Renal cortical epithelial cell (primary cell): ENCODE measurements at places on chromosomes 3 and 15.

DNA sequence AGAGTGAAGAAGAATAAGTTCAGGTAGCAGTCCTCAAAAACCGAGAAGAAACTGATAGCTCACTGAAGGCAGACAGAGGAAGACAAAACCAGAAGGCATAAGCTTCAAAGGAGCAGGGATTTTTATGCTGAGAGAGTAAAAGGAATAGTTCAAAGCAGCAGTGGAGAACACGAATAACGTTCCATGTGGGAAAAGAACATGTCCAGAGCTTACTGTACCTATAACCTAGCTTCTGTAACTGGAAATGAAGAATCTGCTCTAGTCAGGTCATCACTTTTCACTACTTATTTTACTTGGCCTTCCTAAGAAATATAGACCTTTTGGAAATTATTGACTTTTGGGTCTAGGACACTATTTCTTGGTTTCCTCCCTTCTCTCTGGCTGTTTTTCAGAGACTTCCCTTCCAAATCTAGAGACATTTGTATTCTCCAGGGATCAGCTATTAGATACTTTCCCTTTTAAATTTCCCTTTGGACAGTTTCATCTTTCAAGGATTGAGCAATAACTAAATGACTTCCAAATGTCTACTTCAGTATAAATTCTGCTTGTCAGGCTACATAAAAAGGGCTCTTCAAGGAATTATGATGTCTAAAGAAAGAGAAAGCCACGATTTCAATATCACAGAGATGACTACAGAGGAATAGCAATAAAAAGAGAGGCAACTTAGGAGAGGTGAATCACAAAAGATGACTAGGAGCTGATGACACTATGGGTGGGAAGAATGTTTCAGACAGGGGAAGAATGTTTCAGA, 46.7 kb downstream of the UBE3A start:
- DNase-seq: peak; percentile 64

- peak; percentile 38 for DNase-seq
These were observed 5.4 kb upstream of the P4HTM start for GRCh38 chr3:48984663-48985062.

GRCh38 chr3:184345317-184346144, 8.1 kb downstream of the FAM131A start:
- peak; percentile 93 for DNase-seq

DNA sequence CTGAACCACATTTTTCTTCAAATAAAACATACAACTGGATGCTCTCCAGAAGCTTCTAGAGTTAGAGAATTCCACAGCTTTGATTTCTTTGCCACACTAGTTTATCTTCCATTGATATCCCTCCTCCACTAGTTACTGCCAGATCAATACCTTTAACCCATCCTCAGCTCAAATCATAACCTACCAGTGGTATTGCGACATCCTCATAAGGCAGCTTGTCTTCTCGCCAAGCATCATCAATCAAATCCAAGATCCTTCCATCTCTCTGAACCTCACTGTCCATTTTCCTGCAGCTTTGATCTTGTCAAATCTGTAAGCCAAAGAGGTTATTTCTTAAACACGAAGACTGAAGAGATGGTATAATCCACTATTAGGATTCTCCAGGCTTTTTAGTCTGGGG, 3.2 kb downstream of the ANAPC13 start:
- DNase-seq: no peak

GRCh38 chr3:24533561-24534193, 39.0 kb upstream of the THRB start:
- DNase-seq: peak; percentile 70

DNA sequence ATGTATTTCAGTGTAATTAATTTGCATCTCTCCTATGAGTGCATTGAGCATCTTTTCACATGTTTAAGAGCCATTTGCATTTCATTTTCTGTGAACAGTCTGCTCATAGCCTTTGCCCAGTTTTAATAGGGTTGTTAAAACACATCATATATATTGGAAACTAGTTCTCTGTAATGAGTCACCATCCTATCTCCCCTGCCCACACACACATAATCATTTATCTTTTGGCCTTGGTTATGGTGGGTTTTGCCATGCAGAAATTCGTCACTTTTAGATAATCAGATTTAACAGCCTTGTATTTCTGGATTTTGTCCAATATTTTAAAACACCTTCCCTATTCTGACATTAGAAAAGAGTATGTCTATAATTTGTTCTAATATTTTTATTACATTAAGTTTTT, 11.9 kb upstream of the CHRM5 start:
- no peak for DNase-seq

GRCh38 chr15:80487839-80488390, 83.7 kb downstream of the ARNT2 start:
- no peak for DNase-seq

GRCh38 chr15:65289261-65289854, 2.7 kb upstream of the PARP16 start:
- DNase-seq: no peak

DNA sequence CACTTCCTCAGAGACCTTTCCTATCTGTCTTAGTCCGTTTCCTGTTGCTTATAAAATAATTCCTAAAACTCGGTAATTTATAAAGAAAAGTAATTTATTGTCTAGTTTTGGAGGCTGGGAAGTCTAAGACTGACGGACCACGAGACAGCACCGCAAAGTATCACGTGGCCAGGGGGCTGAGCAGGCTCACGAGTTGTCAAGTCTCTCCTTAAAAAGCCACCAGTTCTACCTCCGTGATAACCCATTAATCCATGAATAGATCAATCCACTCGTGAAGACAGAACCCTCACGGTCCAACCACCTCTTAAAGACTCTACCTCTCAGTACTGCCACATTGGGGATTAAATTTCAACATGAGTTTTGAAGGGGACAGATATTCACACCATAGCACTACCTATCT, 821 bp downstream of the LINS1 start:
- DNase-seq: peak; percentile 25

GRCh38 chr3:99586701-99587100, 51.7 kb upstream of the COL8A1 start:
- DNase-seq: no peak

DNA sequence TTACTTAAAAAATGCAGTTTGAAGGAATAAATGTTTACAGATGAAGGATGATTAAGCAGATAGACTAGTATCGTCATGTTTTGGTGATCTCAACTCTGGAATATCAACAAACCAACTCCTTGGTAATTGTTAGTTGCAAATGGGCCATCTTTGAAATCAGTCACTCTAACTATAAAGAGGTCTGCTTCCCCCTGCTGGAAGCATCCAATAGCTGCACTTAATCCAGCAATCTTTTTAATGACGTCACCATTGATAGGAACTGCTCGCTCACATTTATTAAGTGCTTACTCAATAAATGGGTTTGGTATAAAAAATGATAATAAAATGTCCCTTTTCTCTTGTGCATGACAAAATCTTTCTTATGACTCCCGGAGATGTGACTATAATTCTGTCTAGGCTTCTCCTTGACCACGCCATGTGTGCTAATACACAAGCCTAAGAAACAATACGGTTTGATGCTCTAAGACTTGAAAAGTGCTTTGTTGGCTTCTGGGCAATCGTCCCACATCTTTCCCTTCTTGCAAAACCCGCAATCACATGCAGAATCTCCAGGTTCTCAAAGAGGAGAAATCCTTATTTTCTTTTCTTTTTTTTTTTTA, 227.6 kb upstream of the POU1F1 start:
- DNase-seq: peak; percentile 68

GRCh38 chr3:108218811-108219210, 3.4 kb downstream of the IFT57 start:
- no peak for DNase-seq

- no peak for DNase-seq
These were observed 42.9 kb downstream of the SEMA5B start for GRCh38 chr3:122984650-122985049.

- no peak for DNase-seq
These were observed 2.8 kb downstream of the FURIN start for GRCh38 chr15:90871139-90871715.

DNA sequence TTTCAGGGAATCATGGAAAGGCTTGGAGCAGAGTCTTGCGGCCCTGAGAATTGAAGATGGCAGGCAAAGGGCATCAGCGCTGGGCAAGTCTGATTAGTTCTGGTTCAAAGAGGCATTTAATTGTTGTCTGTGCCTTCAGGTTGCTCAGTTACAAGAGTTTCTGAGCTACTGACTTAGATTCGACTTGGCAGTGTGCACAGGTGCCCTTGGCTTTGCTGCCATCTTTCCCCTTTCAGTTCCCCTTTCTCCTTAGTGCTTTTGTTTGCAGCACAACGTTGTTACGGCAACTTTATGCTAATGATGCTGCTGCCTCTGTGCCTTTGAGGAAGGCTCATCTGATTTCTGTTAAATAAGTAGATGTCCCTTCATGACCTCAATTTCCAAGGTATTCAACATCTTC, 12.5 kb downstream of the P2RY14 start:
- no peak for DNase-seq

GRCh38 chr3:79297245-79297960, 470.4 kb downstream of the ROBO1 start:
- peak; percentile 47 for DNase-seq

- no peak for DNase-seq
These were observed 21.0 kb downstream of the PAQR5 start for GRCh38 chr15:69319384-69320375.

DNA sequence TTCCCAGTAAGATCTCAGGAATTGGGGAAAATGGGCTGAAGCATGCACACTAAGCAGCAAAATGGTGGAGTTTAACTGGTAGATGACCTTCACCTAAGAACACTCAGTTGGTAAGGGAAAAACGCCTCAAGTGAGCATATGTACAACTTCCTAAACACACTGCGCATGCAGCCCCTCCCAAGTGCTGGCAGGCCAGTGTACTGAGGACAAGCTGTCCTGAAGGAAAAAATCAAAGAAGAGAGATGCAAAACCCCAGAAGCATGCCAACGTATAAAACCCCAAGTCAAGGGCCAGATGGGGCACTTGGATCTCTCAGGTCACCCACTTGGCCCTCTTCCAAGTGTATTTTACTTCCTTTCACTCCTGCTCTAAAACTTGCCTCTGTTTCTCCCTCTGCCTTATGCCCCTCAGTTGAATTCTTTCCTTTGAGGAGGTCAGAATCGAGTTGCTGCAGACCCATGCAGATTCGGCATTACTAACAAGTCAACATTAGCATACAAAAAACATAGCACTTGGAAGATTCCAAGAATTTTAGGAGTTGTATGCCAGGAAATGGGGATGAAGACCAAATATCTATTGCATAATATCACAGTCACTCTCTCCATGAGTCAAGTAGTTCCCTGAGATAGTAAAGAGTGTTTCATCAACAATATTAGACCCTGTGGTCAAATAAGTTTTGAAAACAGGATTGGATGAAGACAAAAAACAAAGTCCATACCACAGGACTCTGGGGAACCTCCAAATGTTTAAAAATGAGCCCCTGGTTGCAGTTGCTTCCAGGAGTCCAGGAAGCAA, 10.8 kb upstream of the FYCO1 start:
- peak; percentile 68 for DNase-seq

- no peak for DNase-seq
These were observed 19.6 kb downstream of the DUOX2 start for GRCh38 chr15:45094358-45094730.

DNA sequence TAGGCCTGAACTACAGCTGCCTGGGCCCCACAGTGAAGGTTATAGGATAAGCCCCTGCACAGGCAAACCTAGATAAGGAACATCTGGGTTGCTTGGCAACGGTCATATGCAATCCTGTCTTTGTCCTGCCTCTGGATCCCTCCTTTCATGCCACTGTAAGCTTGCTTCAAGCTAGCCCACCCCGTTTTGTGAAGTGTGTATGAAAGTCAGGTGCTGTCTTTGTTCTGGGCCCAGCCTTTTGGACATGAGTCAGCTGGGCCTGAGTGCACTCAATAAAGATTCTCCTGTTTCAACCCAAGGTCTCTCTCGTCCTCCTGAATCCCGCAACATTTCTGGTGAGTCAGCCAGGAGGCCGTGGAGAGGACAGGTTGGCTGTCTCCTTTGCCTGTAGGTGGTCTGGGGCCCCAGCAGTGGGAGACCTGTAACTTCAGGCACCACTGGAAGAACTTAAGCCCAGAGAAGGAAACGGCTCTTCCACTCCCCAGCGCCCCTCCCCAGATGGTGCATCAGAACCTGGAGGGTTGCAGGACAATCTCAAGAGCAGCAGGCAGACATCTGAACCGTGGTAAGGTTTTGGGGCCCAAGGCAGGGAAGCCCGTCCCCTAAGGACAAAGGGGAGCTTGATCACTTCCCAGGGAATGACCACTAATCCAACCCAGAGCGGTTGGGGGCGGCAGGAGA, 8.3 kb upstream of the SLC9C1 start:
- DNase-seq: no peak

GRCh38 chr3:169002689-169003088, 660.8 kb downstream of the MECOM start:
- no peak for DNase-seq

GRCh38 chr15:70566989-70567388, 196.4 kb downstream of the UACA start:
- DNase-seq: no peak

GRCh38 chr15:40115670-40116093, 7.0 kb upstream of the BMF start:
- DNase-seq: peak; percentile 80

GRCh38 chr3:71166339-71167240, 416.9 kb downstream of the FOXP1 start:
- no peak for DNase-seq

- peak; percentile 74 for DNase-seq
These were observed 6.2 kb downstream of the MELTF start for GRCh38 chr3:197023241-197023997.

DNA sequence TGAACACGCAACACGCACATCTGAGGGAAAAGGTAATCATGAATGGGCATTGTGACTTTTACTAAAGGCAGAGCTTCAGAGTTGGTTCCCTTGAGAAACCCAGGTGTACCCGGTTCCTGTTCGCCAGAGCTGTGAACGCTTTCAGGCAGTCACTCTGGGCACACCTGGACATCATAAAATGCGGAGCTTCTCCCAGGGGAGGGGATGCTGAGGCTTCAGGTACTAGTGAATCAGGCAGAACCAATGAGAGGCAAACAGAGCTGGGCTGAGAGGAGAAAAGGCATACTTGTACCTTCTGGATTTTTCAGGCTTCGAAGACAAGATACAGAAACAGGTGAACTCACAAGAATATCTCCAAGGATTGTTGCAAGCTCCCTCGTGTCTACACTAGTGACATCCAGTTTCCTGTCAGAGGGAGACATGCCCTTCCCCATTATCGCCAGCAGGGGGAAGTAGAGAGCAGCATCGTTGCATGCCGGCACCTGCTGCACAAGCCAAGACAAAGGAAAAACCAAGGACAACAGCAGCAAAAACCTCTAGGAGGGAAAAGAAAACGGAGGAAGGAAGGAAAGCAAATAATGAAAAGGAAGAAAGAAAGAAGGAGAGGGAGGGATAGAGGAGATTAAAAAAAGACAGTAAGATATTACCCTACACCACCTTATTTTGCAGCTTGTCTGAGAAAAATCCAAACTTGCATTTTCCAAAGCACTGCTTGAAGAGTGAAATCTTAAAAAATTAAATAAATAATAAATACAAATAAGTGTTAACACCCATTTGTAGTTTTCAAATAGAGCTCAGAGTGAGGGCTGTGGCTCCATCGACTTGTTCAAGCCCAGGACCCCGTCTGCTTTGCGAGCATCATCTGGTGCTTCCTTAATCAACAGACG, 2.0 kb downstream of the AHSG start:
- DNase-seq: peak; percentile 62
